ENCODE measurements at places on chromosomes 7 and 10.

DNA sequence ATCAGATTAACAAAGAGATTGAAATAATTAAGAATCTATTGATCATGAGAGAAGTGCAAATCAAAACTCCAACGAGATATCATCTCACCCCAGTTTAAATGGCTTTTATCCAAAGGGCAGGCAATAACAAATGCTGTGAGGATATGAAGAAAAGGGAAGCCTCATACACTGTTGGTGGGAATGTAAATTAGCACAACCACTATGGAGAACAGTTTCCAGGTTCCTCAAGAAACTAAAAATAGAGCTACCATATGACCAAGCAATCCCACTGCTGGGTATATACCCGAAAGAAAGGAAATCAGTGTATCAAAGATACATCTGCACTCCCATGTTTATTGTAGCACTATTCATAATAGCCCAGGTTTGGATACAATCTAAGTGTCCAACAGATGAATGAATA lies 13.8 kb downstream of the FGL2 start:
- DNase-seq: no peak

GRCh38 chr10:15147594-15148392 lies 20.7 kb downstream of the NMT2 start:
- DNase-seq: no peak

DNA sequence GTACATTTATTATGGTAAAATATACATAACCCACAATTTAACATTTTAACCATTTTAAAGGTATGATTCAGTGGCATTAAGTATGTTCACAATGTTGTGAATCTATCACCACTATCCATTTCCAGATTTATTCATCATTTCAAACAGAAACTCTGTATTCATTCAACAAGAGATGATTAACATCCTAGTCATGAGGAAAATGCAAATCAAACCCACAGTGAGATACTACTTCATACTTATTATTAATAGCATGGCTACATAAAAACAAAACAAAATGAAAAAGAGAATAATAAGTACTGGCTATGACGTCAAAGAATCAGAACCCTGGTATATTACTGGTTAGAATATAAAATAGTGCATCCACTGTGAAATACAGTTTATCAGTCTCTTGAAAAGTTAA lies 386.6 kb upstream of the POM121L12 start:
- DNase-seq: no peak

GRCh38 chr7:155380221-155380861 lies 77.6 kb upstream of the EN2 start:
- peak; percentile 79 for DNase-seq

DNA sequence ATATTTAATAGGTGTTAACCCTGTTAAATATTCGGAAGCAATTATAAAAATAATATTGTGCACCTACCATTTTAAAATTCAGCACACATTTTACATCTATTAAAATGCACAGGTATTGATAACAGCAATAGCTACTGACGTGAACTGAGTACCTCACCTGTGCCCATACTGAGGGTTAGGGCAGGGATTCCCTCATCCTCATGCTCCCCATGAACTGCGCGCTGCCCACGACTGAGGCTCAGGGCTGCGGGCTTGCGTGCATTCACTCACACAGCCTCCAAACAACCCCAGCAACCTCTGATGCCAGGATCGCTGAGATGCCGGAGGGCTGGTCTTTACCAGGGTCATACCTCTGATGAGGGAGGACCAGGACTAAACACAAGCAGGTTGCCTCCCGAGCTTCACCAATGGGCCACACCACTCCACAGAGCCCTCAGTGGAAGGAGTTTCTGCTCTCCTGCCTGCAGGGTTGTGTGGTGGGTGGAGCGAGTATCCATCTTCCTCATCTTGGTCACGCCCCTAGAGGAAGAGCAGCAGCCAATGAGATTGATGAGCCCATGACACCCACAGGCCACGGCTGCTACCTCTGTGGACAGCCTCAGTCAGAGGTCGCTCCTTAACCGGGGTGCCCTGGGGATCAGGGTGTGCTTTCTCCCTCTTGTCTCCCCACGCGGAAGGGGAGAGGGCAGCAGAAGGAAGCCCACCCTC lies 478.3 kb downstream of the TNS3 start:
- DNase-seq: no peak

DNA sequence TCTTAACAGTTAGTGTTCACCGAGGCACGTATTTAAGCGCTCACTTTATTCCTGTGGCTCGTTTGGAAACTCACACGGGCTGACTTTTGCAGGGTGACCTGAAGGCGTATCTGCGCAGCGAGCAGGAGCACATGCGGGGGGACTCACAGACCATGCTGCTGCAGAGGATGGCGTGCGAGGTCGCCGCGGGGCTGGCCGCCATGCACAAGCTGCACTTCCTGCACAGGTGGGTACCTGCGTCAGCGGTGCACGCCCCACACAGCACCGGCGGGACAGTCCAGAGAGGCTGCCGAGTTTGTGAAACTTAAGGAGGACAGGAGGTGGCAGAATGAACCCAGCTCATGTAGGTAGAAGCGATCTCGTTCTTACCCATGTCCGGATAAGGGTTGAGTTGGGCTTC lies 39.8 kb upstream of the BHLHA15 start:
- no peak for DNase-seq

GRCh38 chr7:155999631-156000489 lies 187.6 kb upstream of the SHH start:
- DNase-seq: no peak

DNA sequence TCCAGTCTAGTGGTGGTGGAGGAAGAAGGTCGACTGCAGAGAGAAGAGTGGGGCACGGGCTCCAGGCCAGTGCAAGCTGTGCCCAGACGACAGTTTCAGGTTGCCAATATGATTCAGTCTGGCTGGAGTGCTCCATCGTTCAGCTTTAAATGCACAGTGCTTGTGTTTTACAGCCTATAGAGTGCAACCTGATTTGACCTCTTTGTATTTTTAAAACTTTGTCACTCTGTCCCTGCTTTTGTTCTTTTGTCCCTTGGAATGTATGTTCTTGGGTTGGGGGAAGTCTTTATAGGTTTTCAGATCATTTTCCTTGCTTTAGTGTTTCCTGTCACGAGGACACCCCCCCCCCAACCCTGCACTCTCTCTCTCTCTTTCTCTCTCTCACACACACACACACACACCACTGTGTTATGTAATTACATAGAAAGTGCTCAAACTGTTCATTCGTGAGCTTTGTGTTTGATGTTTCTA lies 198.0 kb downstream of the CAMK1D start:
- no peak for DNase-seq

DNA sequence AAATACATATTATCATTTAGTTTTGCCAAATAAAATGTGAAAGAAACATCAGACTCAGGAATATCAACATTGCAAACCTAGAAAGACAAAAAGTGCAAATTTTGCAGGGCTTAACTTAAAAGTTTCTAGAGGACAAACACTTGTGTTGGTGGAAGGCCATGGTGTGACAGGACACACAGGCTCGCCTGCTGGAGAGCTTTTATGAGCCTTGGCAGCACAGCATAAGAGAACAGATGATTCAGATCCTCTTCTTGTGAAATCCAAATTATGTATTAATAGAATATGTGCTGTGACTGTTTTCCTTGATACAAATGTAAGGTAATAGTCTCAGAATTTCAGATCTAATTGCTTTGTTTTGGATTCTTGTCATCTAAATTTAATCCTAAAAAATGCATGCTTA lies 72.9 kb upstream of the ABCB5 start:
- DNase-seq: no peak

- no peak for DNase-seq
Observed at GRCh38 chr7:25006276-25006675, 26.3 kb upstream of the OSBPL3 start.

DNA sequence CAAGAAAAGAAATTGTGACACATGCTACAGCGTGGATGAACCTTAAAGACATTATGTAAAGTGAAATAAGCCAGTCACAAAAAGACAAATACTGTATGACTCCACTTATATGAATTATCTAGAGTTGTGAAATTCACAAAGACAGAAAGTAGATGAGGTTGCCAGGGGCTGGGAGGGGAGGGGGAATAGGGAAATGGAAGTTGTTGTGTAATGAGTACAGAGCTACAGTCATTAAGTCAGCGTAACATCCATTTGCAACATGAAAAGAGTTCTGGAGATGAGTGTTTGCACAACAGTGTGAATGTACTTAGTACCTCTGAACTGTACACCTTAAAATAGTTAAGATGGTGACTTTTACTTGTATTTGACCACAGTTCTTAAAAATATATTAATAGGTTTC lies 112.1 kb upstream of the CDK1 start:
- no peak for DNase-seq

- DNase-seq: no peak
Observed at GRCh38 chr7:17236171-17236570, 62.3 kb upstream of the AHR start.

GRCh38 chr10:103166523-103166922 lies 26.5 kb downstream of the NT5C2 start:
- DNase-seq: no peak

DNA sequence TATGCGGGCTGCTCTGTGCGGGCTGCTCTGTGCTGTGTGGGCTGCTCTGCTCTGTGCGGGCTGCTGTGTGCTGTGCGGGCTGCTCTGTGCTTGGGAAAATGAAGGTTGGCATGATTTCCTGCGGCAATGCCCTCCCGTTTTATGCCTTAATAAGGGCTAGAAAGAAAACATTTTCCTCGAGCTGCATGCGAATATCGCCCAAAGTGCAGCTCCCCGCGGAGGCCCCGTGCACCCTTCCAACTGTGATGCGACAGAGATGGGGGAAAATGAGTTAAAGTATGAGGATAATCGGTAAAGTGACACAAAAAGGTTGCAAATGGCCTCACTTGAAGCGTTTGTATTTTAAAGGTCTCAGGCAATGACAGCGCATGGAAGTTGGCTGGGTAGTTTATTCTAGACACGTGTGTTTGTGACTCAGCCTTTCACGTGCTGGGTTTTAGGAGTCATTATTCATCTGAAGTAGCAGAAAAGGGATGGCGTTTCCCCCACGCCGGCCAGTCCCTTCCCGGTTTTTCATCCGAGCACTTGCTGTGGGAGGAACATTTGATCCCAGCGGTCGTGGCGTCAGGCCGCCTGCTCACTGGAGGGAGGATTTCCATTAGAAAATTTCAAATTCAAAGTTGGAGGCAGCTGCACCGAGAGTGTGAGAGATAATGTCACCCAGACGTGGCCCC lies 220.7 kb downstream of the ADARB2 start:
- no peak for DNase-seq

GRCh38 chr10:51867956-51868355 lies 168.6 kb upstream of the CSTF2T start:
- DNase-seq: no peak

DNA sequence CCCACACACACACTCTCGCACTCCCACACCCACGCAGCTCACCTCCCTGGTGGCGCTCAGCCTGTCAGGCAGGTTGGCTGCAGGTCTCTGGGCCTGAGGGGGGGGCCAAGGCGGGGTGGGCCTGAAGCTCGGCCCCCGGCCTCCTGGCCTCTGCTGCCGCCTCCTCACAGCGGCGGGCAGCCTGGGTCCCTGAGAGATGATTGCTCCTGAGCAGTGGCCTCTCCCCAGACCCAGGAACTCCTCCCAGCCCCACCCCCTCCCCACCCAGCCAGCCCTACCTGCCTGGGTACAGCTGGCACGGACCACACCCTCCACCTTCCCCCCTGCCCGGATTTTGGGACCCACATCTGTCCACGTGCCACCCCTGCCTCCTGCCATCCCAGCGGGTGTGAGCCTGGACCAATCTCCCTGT lies 4.6 kb upstream of the TMEM184A start:
- DNase-seq: no peak

DNA sequence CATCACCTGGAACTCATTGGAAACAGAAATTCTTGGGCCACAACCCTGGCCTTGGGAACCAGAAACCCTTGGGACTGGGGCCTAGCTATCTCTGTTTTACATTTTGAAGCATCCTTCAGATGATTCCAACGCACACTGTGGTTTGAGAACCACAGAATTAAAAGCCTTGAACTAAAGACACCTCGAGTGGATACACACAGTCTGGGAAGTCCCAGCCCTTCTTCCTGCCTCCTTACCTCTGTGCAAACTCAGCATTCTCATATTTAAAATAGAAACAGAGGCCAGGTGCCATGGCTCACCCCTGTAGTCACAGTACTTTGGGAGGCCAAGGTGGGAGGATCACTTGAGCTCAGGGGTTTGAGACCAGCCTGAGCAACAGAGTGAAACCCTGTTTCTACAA lies 12.9 kb downstream of the NPFFR1 start:
- no peak for DNase-seq

DNA sequence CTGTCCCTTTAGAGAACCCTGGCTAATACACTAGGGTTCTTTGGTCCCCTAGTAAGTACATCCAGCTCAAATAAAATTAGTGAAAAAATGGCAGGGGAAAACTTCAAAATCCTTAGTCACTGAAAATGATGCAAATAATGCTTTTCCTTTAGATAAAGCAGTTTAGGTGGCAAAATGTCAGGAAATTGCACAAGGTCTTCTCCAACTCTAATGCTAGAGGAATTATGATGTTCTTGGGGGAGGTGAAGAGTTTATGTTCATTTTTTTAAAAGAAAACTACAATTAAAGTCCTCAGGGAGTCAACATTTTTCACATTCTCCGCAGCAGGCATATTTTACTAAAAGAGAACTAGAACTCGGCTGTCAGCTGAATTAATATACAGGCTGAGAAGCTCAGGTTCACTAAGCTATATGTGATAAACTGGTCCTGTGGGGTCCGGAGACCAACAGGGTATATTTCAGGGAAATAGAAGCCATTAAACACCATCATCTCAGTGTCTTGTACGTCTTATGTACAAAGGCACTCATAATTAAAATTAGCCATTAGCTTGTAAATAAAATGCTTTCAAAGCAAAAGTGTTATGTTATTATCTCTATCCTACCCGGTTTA lies 1164.7 kb upstream of the AUTS2 start:
- DNase-seq: no peak

GRCh38 chr7:2251841-2252771 lies 10.1 kb downstream of the NUDT1 start:
- no peak for DNase-seq

- peak; percentile 28 for DNase-seq
Observed at GRCh38 chr7:121916211-121916610, 43.2 kb downstream of the PTPRZ1 start.

GRCh38 chr7:137717045-137717444 lies 129.7 kb downstream of the DGKI start:
- no peak for DNase-seq

- no peak for DNase-seq
Observed at GRCh38 chr10:19194866-19195265, 146.3 kb downstream of the MALRD1 start.

Data from NCI-H1694 (cell line).